ENCODE measurements at places on chromosomes 2 and 18. TPM values are rescaled to one million over a fixed set of nuclear protein-coding genes. Genes with fewer than 3 reads are reported as not detected.

Gene CDKL4
- total RNA-seq, result 4.3 TPM

Gene CYRIA
- 0.43 TPM for total RNA-seq

Gene RRM2
- 45.8 TPM for total RNA-seq

Gene TNFRSF11A
- total RNA-seq, result under 0.01 TPM

DNA sequence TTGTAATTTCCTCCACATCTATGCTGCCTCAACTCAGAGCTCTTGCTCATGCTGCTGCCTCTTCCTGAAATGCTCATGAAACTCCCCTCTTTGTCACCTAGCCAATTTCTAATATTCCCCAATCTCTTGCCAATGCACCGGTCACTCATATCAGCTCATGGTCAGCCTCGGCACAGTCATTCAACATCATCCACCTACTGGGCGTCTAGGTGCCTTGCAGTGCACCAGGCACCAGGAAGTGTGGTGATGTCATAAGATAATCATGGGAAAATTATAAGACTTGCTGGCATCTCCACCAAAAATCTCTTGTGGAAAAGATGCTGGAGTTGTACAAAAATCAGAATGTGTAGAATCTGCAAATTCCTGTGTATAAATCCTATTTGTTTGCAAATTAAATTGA, 52.6 kb upstream of the RAB27B start:
- peak; percentile 60 for DNase-seq

DNA sequence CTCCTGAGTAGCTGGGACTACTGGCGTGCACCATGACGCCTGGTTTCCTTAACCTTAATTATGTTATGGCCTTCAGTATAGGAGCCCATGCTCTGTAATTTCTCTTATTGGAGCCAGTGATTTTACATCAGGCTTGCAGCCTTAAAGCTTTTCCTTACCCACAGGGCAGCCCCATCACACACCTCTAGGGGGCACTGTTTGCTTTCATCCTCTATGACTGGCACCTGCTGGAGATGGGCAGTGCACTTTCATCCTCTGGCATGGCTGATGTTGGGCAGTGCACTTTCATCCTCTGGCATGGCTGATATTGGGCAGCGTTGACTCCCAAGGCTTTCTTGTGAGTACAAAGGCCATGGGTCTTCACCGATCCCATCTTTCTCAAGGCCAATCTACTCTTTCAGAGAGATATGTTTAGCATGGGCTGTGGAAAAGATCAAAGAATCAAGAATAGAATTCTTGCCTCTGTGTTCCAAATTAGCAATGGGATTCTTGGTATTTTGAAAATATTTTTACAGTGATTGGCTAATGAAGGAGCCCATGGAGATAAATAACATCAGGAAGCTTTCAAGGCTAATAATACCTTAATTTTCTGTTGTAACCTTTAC, 80.7 kb upstream of the MEX3C start:
- no peak for DNase-seq

- no peak for DNase-seq
These were observed 449.5 kb upstream of the HNRNPA3 start for GRCh38 chr2:176763130-176763529.

DNA sequence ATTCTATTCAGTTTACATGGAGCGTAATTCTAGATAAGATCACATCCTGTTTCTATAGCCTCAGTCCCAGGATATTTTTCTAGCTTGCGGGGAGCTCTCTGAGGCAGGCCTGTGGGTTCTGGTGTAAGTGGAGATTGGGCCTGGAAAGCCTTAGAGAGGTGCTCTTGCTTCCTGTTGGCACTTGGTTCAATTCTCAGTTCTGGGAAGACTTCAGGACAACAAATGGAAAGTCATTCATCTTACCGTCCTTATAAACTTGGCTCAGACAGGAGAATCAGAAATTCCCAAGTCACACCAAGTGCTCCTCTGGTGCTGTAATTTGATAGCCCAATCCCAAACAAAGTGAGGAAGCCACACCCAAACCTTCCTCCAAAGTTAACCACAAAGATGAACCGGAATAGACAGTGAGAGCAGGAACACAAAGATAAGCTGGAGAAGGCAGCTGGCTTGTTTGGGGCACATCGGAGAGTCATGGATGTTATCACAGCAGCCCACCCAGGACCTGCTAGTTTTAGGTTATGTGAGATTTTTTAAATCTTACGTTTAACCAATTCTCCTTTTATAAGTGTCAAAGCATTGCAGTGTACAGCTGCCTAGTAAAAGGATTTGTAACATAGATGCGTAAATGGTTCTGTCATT, 144.3 kb upstream of the MAP3K20 start:
- DNase-seq, result peak; percentile 76

DNA sequence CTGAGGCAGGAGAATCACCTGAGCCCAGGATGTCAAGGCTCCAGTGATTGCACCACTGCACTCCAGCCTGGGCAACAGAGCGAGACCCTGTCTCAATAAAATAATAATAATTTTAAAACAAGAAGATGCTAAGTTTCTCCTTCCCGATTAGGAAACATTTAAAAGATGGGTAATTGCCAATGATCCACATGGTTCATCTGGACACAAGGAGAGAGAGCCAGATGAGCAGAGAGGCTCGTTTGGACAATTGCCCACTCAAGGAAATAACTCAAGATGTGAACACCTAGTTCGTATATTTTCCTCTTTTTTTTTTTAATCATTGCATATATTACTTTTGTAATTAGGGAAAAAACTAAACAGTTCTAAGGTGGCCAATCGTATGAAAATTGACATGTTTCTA, 3.6 kb upstream of the ACTG2 start:
- DNase-seq, result no peak

DNA sequence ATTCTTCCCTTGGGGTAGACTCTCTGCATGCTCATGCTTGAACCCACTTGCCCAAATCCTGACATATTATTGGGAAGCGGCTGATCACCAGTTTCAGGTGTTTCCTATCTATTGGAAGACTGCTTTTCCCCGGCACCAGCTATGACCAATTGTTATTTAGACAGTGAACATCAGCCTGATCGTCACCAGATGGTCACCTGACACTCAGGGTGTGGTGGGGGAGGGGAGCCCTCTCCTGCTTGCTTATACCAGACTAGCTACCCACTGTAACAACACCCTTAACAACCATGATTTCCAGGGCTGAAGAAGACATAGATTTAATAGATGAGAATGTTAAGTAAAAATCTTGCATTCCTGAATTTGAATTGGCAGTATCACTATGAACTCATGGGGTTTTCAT, 44.3 kb downstream of the RBM43 start:
- no peak for DNase-seq

- DNase-seq, result no peak
These were observed 17.3 kb downstream of the TWIST2 start for GRCh38 chr2:238865015-238865719.

DNA sequence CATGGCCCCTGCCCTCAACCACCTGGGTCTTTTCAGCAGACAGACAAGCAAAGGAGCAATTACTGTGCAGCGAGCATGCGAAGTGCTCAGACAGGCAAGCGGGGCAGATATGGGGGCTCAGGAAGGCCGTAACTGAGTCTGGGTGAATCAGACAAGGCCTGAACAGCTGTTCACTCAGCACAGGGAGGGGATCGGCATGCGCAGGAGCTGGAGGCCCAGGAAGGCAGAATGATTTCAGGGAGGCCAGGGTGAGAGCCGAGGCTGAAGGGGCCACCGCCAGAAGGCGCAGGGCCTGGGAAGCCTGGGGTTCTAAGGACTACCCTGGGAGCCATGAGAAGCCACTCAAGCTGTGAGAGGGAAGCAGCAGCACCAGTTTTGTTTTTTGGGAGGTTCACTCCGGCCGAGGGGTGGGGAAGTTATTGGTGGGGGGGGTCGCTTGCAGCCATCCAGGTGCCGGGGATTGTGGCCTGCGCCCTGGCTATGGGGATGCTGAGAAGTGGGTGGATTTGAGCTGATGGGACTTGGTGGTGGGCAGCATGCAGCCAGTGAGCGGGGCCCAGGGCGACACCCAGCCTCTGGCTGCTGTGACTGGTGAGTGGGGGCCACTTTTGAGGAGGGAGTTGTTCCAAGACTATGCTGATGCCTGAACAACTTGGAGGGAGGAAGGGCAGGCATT, 132.2 kb downstream of the TSN start:
- no peak for DNase-seq

- DNase-seq, result no peak
These were observed 137.6 kb downstream of the WDSUB1 start for GRCh38 chr2:159148901-159149300.

GRCh38 chr2:232088771-232089170, 127.3 kb downstream of the DIS3L2 start:
- DNase-seq, result no peak

- no peak for DNase-seq
These were observed 29.4 kb downstream of the THADA start for GRCh38 chr2:43566461-43566729.

- DNase-seq, result peak; percentile 54
These were observed 97.6 kb downstream of the WDR7 start for GRCh38 chr18:56748698-56749268.

- DNase-seq, result no peak
These were observed 38.1 kb downstream of the EMX1 start for GRCh38 chr2:72955228-72956049.

- DNase-seq, result peak; percentile 24
These were observed 485.4 kb downstream of the TNS1 start for GRCh38 chr2:217517402-217517801.

DNA sequence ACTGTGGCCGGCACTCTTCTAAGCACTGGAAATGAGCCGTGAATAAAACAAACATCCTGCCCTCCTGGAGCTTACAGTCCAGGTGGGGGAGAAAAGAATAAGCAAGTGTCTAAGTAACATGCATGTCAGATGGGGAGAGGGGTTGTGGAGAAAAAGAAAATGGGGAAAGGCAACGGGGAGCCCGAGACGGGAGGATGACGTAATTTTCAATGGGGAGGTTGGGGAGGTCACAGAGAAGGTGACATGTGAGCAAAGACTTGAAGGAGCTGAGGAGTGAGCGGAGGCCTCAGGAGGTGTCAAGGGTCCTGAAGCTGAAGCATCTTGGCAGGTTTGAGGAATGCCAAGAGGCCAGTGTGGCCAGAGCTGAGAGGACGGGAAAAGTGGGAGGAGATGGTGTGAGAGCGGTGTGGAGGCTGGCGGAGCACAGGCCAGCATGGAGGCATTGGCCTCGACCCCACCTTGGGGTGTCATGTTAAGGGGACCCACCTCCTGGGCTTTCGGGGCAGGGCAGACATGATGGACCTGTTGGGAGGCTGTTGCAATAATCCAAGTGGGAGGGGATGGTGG, 15.0 kb upstream of the NTSR2 start:
- no peak for DNase-seq

DNA sequence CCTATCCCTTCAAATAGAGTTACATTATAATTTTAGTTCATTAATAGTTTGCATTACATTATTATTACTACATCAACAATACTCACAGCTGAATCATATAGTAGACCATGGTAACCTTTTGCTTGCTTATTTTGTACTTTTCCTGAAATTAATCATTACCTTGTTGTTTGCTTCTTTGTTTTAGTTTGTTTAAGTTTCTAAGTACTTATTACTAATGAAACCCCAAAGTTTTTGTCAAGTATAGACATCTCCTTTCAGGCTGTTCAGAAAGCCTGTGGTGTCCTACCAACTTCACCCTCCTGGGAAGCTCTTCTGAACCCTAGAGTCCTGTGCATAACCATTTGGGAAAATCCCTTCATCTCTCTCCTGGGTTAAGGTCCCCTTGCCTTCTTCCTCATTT, 43.5 kb upstream of the LAPTM4A start:
- DNase-seq, result no peak

DNA sequence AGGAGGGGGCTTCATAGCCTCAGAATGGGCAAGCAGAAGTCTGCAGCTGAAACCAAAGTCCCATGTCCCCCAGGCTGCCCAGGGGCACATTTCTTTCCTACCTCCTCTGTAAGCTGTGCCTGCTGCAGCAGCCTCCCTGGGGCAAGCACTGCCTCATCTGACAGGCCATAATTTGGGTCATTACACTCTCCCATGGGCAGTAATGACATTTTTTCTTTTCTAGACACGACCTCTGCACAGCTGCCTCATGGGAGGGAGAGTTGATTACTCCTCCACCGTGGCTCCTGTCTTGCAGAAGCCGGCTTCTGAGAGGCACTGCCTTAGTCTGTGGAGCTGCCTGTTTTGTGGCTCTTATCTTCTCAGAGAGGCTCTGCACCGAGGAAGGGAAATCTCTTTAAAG, 268.9 kb downstream of the TDRD15 start:
- DNase-seq, result no peak

DNA sequence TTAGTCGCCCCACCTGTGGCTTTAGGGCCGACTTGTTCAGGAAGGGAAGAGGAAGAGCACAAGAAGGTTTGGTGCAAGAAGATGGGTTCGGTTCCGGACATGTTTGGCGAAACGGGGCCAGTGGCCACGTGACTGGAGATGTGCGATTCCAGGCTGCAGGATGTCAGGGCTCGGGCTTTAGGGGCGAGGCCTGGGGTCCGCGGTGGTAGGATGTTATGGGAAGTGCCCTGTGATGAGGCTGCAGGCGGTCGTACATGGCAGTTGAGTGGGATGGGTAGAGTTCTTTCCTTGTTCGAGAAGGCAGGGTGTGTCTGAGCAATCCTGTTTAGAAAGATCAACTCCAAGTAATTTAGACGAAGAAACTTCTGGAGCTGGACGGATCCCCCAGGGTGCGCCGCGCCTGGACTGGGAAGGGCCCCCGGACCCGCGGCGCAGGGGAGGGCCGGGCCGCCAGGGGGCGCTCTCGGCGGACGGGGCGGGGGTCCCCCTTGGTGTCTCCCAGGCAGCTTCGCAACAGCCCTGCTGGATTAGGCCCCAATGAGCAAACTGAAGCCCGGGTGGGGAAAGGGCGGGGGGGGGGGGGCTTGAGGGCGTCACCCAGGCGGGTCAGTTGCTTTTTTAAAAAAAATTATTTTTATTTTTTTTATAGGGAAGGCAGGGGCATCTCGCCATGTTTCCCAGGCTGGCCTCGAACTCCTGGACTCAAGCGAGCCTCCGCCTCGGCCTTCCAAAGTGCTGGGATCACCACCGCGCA, 17.2 kb upstream of the SDC1 start:
- no peak for DNase-seq

DNA sequence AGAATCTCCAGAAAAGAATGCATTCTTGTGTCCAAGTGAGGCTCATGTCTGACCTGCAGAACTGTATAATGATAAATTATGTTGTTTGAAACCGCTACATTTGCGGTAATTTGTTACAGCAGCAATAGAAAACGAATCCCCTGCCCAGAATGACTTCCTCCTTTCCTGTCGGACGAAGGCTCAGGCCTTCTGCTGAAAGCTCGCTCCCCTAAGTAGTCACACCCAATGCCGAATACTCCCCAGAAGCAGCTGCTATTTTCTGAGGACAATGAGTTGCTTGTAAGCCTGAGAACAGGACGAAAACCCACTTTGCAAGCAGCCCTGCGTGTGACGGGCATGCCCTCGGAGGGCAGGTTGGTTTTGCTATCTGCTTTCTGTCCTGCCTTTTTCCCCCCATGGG, 27.7 kb upstream of the PTPN4 start:
- no peak for DNase-seq

All from fibroblast of villous mesenchyme (primary cell).